ENCODE measurements at places on chromosomes 13 and 19. TPM values are rescaled to one million over a fixed set of nuclear protein-coding genes. Genes with fewer than 3 reads are reported as not detected.

- no peak for DNase-seq
These were observed 54.9 kb downstream of the AP1M1 start for GRCh38 chr19:16252459-16253205.

GRCh38 chr19:7926021-7926726 is at the start of gene CTXN1:
Gene CTXN1, minus strand, starts transcription at chr19:7926135. Its CDS starts 597 bp downstream, at chr19:7925538.
- peak; percentile 65 for DNase-seq

DNA sequence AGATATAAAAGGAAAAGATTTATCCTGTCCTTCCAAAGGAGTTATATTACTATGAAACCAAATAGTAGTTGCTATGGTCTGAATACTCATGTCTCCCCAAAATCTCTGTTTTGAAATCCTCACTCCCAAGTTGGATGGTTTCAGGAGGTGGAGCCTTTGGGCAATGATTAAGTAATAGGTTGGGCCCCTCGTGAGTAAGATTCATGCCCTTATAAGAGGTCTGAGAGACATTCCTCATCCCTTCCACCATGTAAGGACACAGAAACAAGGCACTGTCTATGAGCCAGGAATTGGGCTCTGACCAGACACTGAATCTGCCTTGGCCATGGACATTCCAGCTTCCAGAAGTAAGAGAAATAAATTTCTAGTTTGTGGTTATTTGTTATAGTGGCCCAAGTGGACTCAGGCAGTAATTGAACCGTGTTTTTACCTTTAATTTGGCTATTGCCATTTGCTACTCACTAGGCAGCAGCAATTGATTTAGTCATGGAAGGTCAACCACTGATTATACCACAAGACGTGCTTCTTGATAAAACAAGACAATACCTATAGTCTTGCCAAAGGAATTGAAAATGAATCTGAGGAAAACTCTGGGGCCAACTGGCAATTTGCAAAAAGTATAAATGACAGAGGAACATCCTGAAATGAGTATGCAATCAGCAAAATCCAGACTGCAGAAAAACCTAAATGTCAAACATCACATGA is 717.4 kb upstream of the SPRY2 start:
- no peak for DNase-seq

GRCh38 chr13:29817604-29818378 is 32.6 kb downstream of the UBL3 start:
- DNase-seq = no peak

DNA sequence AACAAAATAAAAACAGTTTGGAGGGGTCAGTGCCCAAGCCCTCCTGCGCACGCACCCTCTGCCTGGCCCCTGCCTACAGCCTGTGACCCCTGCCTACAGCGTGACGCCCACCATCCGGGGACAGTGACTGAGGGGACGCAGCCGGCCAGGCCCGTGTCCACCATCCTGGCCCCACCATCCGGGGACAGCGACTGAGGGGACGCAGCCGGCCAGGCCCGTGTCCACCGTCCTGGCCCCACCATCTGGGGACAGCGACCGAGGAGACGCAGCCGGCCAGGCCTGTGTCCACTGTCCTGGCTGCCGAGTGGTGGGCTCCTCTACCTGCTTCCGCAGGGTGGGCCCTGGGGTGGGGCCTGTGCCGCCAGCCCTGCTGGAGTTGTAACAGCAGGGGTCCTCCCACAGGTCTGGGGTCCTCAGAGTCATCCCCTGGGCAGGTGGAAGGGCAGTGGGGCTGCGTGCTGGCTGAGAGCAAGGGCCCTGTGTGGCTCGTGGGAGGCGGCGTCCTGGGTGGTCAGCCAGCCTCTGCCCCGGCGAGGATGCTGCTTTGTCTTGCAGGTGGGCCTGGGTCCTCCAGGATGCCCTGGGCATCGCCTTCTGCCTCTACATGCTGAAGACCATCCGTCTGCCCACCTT is 14.3 kb downstream of the SPPL2B start:
- no peak for DNase-seq

GRCh38 chr13:75357576-75358289 is 124.2 kb downstream of the TBC1D4 start:
- DNase-seq = peak; percentile 76

- DNase-seq = no peak
These were observed 224.4 kb downstream of the LACC1 start for GRCh38 chr13:44104197-44104490.

GRCh38 chr19:46383846-46384245 is 29.5 kb downstream of the CCDC8 start:
- DNase-seq = no peak

- no peak for DNase-seq
These were observed 72.8 kb upstream of the SPATA13 start for GRCh38 chr13:24087605-24088225.

DNA sequence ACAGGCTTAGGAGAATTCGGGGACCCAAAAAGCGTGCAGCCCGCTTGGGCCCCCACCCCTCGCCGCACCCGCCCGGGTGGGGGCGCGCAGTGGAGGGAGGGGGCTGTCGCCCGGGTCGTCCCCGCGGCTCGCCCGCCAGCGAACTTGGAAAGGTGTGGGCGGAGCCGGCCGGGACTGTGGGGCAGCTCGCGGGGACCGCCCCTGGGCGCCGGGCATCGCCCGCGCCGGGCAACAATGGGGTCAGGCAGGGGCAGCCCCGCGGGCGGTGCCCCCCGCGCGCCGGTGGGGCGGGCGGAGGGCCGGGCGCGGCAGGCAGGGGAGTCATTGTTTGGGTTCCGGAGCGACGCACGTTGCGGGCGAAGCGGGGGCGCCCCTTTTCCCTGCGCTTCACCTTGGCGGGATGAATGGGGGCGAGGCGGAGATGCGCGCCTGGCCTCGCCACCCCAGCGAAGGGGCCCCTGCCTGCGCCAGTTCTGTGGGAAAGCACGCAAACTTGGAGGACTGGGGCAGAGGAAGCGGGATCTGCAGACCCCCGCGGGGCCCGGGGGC is 647 bp upstream of the KLF12 start:
- DNase-seq = peak; percentile 60

DNA sequence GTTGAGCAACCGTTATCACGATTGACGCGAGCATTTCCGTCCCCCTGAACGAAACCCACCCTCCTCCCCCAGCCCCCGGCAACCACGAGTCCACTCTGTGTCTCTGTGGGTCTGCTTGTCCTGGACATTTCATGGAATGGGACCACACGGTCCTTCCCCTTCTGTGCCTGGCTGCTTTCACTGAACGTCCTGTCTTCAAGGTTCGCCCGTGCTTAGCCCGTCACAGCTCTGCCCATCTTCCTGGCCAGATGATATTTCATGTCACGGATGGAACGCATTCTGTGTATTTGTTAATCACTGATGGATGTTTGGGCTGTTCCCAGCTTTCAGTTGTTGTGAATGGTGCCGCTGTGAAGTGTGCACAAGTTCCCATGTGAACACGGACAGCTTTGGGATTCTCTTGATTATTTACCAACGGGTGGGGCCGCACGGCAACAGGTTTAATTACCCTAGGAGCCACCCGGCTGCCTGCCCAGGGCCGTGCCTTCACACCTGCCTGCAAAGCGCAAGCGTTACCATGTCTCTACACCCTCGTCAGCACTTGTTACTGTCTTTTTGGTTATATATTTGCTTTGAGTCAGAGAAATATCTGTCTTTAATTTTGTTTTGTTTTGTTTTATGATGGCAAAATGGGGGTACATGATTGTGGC is 42.5 kb downstream of the RASA3 start:
- DNase-seq = no peak

DNA sequence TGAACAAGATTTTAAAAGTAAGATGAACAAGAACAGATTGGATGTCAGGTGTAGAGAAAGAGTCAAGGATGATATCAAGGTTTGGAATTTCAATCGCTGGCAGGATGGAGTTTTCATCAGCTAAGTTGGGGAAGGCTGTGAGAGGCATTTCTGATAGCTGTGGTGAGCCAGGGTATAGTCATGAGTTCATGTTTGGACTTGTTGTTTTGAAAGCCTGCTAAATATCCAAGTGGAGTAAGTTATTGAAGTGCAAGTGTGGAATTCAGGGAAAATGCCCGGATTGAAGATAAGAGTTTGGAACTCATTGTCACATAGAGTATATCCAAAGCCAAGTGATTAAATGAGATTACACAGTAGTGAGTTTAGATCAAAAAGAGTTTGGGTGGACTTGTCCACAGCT is 11.0 kb upstream of the EPSTI1 start:
- no peak for DNase-seq

- no peak for DNase-seq
These were observed 12.8 kb downstream of the RGCC start for GRCh38 chr13:41470196-41470595.

- DNase-seq = no peak
These were observed 146.4 kb upstream of the VSTM2B start for GRCh38 chr19:29379257-29380021.

Gene MAP4K1
- total RNA-seq = 1.5 TPM

Gene ZSCAN5B
- total RNA-seq = 0.10 TPM

Gene JAK3
- total RNA-seq = 0.03 TPM

Gene SIGLECL1
- not detected for total RNA-seq

Gene KISS1R
- 0.08 TPM for total RNA-seq

Gene SPRYD7
- 11.0 TPM for total RNA-seq

Gene KIR2DL1
- total RNA-seq = not detected

Gene LILRB4
- not detected for total RNA-seq

Gene EBI3
- total RNA-seq = not detected

All from SJCRH30 (cell line).